SK-N-SH (cell line): ENCODE measurements at places on chromosomes 7 and 10.

DNA sequence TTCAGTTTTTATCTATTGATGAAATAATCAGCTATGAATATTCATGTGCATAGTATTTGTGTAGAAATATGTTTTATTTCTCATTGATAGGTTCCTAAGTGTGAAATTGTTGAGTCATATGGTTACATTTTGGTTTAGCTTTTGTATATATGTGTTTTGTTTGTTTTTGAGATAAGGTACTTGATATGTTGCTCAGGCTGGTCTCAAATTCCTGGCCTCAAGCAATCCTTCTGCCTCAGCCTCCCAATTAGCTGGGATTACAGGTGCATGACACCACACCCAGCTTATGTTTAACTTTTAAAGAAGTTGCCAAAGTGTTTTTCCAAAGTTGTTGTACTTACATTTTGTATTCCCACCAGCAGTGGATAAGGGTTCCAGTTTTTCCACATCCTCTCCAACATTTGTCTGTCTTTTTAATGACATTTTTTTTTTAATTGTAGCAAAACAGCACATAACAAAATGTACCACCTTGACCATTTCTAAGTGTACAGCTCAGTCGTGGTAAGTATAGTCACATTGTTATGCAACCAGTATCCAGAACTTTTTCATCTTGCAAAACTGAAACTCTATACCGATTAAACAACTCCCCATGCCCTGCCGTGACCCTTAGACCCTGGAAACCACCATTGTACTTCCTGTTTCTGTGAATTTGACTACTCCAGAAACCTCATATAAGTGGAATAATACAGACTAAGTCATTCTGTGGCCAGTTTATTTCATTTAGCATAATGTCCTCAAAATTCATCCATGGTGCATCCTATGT is 12.6 kb upstream of the UBE2D1 start:
- H3K36me3 ChIP-seq, result no peaks in the 10 kb centered on the region
- H3K27me3 ChIP-seq, result no peaks in the 10 kb centered on the region
- H3K4me1 ChIP-seq, result no peaks in the 10 kb centered on the region
- H3K4me3 ChIP-seq, result no peak overlapping the region

GRCh38 chr10:84221916-84222315 is 3.4 kb downstream of the LRIT2 start:
- H3K4me1 ChIP-seq, result no peaks in the 10 kb centered on the region
- no peak overlapping the region for H3K27ac ChIP-seq
- H3K27me3 ChIP-seq, result no peaks in the 10 kb centered on the region
- no peaks in the 10 kb centered on the region for H3K36me3 ChIP-seq

DNA sequence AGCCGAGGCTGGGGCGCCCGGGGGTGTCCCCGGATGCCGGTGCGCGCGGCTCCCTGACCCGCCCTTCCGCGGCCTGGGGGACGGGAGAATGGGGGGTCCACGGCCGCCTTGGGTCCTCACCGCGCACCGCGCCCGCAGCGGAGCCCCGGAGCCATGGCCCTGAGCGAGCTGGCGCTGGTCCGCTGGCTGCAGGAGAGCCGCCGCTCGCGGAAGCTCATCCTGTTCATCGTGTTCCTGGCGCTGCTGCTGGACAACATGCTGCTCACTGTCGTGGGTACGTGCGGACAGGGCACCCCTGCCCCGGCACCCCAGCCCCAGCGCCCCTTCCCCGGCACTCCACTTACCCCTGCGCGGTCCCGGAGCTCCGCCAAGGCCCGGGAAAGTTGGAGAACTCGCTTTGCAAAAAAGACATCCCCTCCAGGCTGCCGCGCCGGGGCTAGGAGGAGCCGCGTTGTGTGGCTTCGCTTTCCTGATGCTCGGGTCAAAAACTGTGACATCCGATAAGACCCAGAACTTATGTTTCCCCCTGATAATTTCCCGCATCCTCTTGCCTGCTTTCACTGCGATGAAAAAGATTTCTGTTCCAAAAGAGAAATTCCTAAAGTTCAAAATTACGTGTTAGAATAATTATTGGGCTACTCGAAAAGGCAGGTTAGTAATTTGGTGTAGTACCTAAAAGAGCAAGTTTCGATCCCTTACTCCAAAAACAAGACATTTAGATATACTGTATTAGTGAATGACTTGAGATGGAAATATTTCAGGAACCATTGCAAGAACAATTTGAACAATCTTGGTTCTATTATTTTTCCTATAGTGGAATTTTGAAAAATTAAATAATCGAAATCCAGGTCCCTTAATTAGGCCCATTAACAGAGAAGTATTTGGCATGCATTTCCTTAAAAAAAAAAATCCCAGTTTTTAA is 888 bp downstream of the SLC18A2 start:
- no peak overlapping the region for H3K4me3 ChIP-seq
- H3K36me3 ChIP-seq, result no peaks in the 10 kb centered on the region
- no peaks in the 10 kb centered on the region; the same call in 1 of the 2 replicates for H3K4me1 ChIP-seq
- no peak overlapping the region for H3K27ac ChIP-seq

GRCh38 chr10:24457661-24458318 is 248.9 kb downstream of the KIAA1217 start:
- no peak overlapping the region for H3K4me3 ChIP-seq
- no peaks in the 10 kb centered on the region for H3K27me3 ChIP-seq
- H3K4me1 ChIP-seq, result peaks cover 41% of the 10 kb centered on the region; the same call in 1 of the 2 replicates
- no peak overlapping the region for H3K27ac ChIP-seq
- no peak for DNase-seq

- no peaks in the 10 kb centered on the region for H3K36me3 ChIP-seq
- no peak overlapping the region for H3K4me3 ChIP-seq
- H3K27ac ChIP-seq, result peak overlapping the region; percentile 95
- peaks cover 11% of the 10 kb centered on the region; the same call in 1 of the 2 replicates for H3K4me1 ChIP-seq
- H3K27me3 ChIP-seq, result no peaks in the 10 kb centered on the region
These were observed 107.9 kb downstream of the JCAD start for GRCh38 chr10:29951441-29951931.
